Uterus (tissue), 4 donors: ENCODE measurements at places on chromosomes 13 and 19. TPM values are rescaled to one million over a fixed set of nuclear protein-coding genes. Genes with fewer than 3 reads are reported as not detected.

GRCh38 chr19:13164343-13165161 lies 14.3 kb downstream of the IER2 start:
- H3K36me3 ChIP-seq: no peaks in the 10 kb centered on the region
- H3K4me3 ChIP-seq: peak overlapping the region; percentile 14
- peaks cover 5% of the 10 kb centered on the region for H3K4me1 ChIP-seq

DNA sequence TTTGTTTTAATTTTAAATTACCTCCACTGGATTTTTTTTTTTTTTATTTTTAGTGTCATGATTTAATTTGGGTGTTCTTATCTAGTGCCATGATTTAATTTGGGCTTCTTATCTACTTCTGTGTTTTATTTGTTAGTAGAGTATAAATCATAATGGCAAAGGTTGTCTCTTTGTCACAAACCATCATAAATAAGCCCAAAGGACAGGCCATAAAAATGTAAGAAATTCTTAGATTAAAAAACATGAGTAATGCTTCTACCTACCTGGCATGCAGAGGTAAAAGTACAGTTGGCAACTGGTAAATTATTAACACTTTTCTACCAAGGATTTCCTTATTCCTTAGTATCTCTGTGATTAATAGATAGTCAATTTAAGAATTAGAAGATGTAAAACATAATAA lies 55.2 kb downstream of the ERCC5 start:
- H3K4me1 ChIP-seq: no peaks in the 10 kb centered on the region
- no peak overlapping the region for H3K4me3 ChIP-seq
- H3K36me3 ChIP-seq: no peaks in the 10 kb centered on the region
- no peak for DNase-seq
- H3K27me3 ChIP-seq: no peaks in the 10 kb centered on the region

The CABP5 gene
- total RNA-seq: not detected

The LPAR6 gene
- 35.4 TPM for total RNA-seq

DNA sequence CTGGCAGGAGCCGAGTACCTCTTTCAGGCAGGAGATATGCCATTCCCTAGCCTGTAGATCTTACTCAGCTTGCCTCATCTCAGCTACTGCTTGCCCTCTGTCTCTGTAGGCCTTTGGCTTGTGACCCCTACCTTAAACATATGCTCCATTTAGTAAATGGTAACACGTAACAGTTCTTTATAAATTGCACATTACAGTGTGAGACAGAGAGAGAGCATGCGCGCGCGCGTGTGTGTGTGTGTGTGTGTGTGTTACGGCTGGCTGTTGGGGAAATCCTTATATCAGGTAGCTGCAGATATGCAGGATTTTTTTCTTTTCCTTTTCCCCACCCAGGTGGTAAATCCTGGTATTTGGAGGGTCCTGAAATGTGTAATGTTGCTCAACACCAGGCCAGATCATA lies 4.2 kb downstream of the SPINT2 start:
- no peaks in the 10 kb centered on the region for H3K4me1 ChIP-seq
- DNase-seq: no peak
- H3K27me3 ChIP-seq: no peaks in the 10 kb centered on the region
- H3K27ac ChIP-seq: no peak overlapping the region

DNA sequence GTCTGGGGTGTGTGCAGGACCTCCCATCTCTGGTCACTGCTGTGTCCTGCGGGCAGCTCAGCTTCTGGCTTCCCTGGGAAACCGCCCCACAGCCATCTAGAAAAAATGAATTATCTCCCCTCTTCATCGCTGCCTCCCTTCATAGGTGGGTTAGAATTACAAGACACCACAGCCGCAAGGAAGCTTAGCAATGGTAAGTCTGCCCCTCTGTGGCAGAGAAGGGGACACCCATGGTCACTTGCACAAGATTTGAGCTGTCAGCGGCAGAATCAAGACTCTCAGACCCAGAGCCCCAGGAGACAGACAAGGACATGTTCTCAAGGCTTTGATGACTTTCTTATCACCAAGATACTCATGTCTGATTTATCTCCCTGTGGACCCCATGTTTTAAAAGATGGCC lies 110.8 kb upstream of the PABPC3 start:
- no peak overlapping the region for H3K4me3 ChIP-seq
- H3K36me3 ChIP-seq: no peaks in the 10 kb centered on the region
- DNase-seq: no peak
- H3K27ac ChIP-seq: no peak overlapping the region
- H3K4me1 ChIP-seq: no peaks in the 10 kb centered on the region

The CGB8 gene
- not detected for total RNA-seq

The KLF1 gene
- 0.77 TPM for total RNA-seq
